ENCODE measurements at places on chromosomes 3 and 15. TPM values are rescaled to one million over a fixed set of nuclear protein-coding genes. Genes with fewer than 3 reads are reported as not detected.

DNA sequence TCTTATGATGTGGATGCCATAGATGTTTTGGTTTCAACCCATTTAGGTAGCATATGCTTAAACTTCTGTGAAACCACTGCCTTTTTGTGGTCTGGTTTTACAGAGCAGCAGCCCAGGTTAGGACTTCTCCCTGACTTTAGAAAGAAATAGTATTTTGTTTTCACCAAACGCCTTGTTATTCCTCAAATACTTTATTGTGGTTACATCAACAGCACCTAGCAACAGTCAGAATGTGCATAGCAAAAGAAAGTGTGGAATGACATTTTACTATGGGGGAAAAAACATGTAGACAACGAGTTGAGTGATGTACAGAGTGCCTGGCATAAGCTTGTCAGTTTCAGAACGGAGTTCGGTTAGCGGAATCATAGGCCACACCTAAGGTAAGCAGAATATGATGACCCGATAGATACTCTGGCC lies 159.2 kb downstream of the TPRG1 start:
- DNase-seq: no peak

DNA sequence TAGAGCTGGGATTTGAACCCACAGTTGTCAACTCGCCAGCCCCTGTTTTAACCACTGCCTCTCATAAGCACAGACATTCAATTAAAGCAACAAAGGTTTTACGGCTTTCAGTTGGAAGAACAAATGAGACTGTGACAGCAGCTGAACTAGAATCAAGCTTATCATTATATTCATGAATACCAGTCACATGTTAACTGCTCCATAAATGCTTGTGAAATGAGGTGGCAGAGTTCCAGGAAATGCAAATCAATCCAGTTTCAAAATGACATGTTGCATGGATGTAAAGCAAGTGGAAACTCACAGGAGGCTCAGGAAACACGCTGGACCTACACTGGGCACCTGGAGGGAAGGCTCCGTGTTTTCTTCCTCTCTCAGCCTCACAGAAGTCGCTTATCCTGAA lies 3.9 kb downstream of the GP5 start:
- peak; percentile 41 for DNase-seq

GRCh38 chr3:37086918-37087317 lies 87.5 kb downstream of the LRRFIP2 start:
- DNase-seq: no peak

- DNase-seq: no peak
Measured at GRCh38 chr3:74614107-74614967, at the start of gene CNTN3. TSS of gene CNTN3 (minus strand) at chr3:74614659. CDS start at chr3:74521112, 93,547 bp downstream.

Gene CHCHD4
- 16.0 TPM for total RNA-seq

GRCh38 chr15:83970295-83970890 lies 265.2 kb upstream of the GOLGA6L4 start:
- no peak for DNase-seq

Gene CYP11A1
- not detected for total RNA-seq

DNA sequence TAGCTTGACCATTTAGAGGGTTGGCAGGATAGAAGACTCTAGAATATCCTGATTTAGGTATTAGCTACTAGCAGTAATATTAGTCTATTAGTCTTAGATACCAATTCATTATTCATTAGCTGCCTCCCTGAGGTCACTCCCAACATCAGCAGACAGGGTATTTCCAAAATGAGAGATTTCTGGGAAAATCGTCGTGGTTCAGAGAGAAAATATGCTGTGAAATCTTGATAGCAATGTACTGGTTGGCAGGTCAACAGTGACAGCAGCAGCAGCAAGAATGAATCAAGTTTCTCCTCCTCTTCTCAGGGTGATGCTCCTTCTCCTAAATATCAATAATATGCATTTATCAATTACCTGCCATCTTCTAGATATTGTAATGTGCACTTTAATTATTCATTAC lies 41.3 kb upstream of the ROBO1 start:
- no peak for DNase-seq

Gene GTF2A2
- total RNA-seq: 19.9 TPM

DNA sequence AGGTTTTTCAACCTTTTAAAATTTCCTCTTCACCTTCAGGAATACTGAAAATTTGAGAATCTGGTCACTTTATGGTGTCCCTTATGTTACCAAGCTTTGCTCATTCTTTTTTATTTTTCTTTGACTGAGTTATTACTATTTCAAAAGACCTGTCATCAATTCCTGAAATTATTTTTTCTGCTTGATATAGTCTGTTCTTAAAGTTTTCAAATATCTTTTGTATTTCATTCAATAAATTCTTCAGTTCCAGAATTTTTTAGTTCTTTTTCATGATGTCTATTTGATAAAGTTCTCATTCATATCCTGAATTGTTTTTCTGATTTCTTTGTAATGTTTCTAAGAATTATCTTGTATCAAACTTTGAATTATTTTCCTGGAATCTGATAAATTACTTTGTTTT lies 63.9 kb downstream of the UQCC5 start:
- no peak for DNase-seq

DNA sequence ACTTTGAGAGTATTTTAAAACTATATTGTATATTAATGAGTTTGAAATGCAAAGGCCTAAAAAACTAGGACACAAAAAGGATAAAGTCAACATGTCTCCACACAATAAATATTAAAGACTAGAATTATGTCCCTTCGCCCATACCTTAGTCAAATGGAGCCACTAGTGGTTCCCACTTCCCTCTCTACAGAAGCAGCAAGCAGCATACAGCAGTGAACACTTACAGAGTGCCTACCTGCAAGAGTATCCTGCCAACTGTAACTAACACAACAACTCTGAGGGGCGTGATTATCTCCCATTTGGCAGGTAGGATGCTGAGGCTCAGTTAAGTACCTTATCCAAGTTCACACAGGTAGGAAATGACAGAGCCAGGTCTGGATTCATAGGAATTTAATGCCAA lies 17.2 kb downstream of the DYNC1LI1 start:
- DNase-seq: no peak

Gene FRMD4B
- 112 TPM for total RNA-seq

Gene SIDT1
- 0.09 TPM for total RNA-seq

Gene NUP210
- total RNA-seq: 2.6 TPM

Gene GHSR
- total RNA-seq: not detected

DNA sequence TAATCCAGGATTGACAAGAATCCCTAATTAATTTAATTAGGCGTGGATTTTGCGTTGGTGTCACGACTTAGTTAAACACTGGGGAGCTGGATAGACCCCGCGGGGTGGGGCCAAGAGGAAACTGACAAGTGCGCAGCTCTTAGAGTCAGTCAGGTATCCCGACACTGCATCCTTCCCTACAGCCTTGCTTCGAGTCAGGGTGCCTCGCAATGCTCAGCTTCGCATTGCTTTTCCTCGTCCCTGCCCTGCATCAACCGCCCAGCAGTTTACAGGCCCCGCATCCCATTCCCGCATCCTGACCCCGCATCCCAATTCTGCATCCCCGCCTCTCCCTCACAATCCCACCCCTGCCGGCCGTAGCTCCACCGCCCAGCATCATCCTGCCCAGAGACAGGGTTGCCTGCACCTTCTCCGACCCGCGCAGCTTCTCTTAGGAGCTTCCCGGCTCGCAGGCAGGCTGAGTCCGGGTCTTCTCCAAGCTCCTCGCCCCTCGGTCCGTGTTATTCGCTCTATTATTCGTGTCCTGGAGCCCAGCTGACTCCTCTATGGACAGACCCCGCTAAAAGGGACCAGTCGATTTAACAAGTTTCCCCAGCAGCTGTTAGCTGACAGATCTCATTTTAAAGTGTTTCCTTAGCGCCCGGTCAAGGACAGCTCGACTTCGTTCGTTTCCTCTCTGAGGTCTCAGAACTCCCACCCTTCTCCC lies 699 bp upstream of the SHOX2 start:
- DNase-seq: peak; percentile 15

Gene RLBP1
- total RNA-seq: not detected

GRCh38 chr3:16300307-16300706 lies 35.3 kb downstream of the OXNAD1 start:
- no peak for DNase-seq

DNA sequence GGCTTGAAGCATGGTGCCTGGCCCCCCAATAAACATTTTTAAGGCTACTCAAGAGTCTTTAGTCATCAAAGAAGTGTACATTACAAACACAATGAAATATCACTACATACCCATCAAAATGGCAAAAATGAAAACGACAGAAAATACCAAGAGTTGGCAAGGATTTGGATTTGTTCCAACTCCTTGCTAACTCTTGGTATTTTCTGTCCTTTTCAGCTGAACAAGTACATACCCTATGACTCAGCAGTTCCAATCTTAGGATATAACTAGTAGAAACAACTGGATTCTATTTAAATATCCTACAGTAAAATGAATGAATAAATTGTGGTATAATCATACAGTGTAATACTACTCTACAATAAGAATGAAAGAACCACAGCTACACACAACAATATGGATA lies 25.1 kb upstream of the GABPB1 start:
- no peak for DNase-seq

Gene UBE2Q2
- 69.1 TPM for total RNA-seq

Gene USP13
- total RNA-seq: 30.5 TPM

- DNase-seq: peak; percentile 96
Measured at GRCh38 chr3:32401556-32402081, 10.0 kb downstream of the CMTM7 start.

GRCh38 chr3:191802671-191803070 lies 341.7 kb downstream of the PYDC2 start:
- DNase-seq: no peak

DNA sequence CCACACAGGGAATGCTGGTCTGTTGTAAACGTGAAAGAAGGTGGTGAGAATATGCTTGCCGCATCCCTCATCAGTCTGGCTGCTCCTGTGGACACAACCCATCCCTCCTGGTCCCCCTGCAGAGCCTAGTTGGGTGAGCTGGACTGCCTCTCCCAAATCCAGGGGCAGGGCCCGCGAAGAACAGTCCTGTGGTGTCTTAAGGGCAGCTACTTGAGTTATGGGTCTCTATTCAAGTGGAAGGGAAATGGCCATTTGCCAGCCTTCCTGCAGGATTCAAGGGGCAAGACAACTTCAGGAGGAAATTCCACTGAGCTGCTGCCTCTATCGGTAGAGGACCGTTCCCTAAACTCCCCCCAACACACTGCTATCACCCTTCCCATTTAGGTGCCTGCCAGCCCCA lies 98.9 kb downstream of the IQSEC1 start:
- DNase-seq: no peak

- peak; percentile 70 for DNase-seq
Measured at GRCh38 chr3:184874709-184875644, 63.0 kb downstream of the VPS8 start.

- DNase-seq: no peak
Measured at GRCh38 chr3:140584549-140584948, 93.3 kb upstream of the TRIM42 start.

DNA sequence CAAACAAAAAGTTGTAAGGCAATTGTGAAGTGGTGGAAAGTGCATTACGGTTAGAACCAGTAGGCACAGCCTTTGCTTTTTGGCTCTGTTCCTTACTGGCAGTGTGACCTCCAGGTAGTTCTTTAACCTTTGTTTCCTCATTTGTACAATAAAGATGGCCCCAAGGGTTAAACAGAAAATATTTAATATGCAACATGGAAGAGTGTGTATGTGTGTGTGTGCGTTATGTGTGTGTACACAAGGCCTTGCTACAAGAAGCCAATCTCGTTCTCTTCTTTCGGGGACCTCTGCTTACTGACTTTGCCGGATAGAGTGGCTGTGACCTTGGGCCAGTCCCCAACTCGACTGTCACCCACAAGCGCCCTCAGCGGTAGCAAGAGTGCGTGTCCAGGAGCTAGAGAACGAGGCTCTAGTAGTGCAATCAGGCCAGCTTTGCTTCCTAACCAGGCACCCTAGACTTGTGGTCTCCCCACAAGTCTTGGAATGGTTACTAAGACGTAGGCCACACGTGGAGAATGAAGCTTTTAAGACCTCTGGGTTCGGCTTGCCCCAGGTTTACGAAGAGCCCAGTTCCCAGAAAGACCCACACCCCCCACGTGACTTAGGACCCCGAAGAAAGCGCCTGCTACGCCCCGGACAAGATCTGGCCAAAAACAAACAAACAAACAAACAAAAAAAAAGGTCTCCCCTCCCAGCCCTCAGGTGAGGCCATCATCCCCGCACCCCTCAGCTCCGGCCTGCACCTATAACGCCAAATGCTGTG lies 593 bp downstream of the CIAO2A start:
- DNase-seq: peak; percentile 56

DNA sequence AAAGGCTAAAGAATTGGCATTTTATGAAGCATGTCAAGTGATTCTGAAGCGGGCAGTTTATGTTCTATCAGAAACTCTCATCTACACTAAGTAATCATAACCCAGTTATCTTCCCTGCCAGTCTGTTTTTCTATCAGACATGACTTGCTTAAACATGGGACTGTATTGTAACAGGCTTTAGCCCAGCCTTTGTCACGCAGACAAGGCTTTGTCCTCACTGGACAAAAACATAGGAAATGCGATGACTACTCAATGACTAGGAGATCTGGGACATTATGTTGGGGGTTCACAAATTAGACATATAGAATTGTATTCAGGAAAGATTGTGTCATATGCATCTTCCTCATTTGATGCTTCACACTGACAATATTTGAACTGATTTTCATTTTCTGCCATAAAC lies 115.5 kb downstream of the GADL1 start:
- peak; percentile 44 for DNase-seq

Gene PARP14
- 135 TPM for total RNA-seq

Gene ZNF501
- total RNA-seq: 5.4 TPM

Gene GHRL
- 0.19 TPM for total RNA-seq

Gene C2CD4A
- total RNA-seq: 2.7 TPM

- no peak for DNase-seq
Measured at GRCh38 chr15:43930556-43930955, 103.8 kb downstream of the WDR76 start.

GRCh38 chr15:56749982-56750381 lies 16.7 kb upstream of the ZNF280D start:
- no peak for DNase-seq

- DNase-seq: no peak
Measured at GRCh38 chr15:74403991-74404563, 29.7 kb downstream of the SEMA7A start.

Gene SPRED1
- total RNA-seq: 15.8 TPM

DNA sequence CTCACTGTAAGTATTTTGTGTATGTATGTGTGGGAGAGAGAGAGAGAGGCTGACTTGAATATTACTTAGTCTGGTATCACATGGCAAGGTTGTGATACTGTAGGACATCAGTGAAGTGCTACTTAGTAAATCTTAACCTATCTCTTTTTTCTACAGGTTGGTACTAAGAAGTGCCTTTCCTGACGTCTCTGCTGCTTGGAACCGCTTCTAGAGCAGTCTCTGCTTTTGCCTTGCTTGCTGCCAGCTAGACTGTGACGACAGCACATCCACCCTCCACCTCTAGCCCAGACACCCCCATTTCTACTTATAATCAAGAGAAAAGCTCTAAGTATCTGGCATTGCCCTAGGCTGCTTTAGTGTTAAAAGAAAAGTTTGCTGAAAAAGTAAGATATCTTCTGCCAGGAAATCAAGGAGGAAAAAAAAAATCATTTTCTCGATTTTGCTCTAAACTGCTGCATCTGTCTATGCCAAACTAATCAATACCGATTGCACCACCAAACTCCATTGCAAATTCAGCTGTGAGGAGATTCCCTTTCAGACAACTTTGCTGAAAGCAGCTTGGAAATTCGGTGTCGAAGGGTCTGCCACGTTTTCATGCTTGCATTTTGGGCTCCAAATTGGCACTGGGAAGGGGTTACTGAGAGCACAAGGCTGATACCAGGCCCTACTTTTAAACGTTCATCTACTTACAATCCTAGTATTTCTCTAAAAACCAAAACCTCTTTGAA lies 30.7 kb downstream of the MBNL1 start:
- DNase-seq: no peak

All from dermis blood vessel endothelial cell (primary cell).